ENCODE measurements at places on chromosomes 13 and 19.

GRCh38 chr19:13051557-13052165 is 51.0 kb downstream of the LYL1 start:
- no peak for DNase-seq

DNA sequence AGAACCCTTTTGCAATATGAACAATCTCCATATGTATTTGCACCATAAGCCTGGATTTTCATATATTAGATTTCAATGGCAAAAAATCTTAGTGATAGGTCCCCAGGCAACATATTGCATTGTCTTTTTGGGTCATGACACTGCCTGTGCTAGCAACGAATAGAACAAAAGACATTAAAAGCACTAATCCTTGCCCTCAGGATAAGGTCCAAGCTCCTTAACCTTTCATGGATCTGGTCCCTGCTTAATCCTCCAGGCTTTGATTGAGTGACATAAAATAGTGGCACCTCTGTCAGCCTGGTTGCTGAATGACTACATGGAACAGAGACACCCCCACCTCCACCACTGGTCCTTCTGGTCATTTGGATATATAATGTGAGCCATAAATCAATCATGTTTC is 134.4 kb downstream of the RBM26 start:
- DNase-seq, result no peak

GRCh38 chr19:51462681-51463080 is 4.4 kb upstream of the SIGLEC8 start:
- DNase-seq, result no peak

DNA sequence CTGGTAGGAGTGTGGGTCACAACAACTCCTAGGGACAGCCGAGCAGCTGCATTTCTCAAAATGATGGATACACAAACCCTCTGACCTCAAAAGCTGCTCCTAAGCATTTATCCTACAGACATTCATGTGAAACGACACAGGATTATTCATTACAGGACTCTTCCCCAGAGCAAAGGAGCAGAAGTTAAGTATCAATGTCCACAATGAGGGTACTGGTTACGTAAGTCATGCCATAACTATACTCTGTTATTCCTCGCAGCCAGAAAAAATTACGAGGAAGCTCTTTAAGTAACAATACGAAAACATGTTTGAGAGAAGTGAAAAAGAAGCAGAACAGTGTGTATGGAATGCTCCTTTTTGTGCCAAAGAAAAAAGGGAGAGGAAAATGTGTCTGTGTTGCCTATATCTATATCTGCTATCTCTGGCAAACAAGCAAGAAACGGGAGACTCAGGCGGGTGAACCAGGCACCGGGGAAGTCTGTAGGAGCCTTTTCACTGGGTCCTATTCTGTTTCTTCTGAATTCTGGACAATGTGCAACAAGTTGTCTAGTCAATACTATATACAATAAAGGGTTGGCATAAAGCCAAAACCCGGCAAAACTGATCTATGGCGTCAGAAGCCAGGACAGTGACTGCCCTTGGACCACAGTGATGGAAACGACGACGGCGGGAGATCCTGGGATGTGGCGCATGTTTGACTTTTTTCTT is 1.3 kb downstream of the ISOC2 start:
- DNase-seq, result no peak

GRCh38 chr13:110942248-110942981 is 27.5 kb upstream of the ANKRD10 start:
- no peak for DNase-seq

GRCh38 chr19:41872384-41872774 is 4.7 kb upstream of the CD79A start:
- DNase-seq, result no peak

GRCh38 chr13:113393563-113394338 is 29.8 kb upstream of the GRTP1 start:
- DNase-seq, result peak; percentile 80

GRCh38 chr13:37401721-37402120 is 196.8 kb downstream of the POSTN start:
- DNase-seq, result no peak

DNA sequence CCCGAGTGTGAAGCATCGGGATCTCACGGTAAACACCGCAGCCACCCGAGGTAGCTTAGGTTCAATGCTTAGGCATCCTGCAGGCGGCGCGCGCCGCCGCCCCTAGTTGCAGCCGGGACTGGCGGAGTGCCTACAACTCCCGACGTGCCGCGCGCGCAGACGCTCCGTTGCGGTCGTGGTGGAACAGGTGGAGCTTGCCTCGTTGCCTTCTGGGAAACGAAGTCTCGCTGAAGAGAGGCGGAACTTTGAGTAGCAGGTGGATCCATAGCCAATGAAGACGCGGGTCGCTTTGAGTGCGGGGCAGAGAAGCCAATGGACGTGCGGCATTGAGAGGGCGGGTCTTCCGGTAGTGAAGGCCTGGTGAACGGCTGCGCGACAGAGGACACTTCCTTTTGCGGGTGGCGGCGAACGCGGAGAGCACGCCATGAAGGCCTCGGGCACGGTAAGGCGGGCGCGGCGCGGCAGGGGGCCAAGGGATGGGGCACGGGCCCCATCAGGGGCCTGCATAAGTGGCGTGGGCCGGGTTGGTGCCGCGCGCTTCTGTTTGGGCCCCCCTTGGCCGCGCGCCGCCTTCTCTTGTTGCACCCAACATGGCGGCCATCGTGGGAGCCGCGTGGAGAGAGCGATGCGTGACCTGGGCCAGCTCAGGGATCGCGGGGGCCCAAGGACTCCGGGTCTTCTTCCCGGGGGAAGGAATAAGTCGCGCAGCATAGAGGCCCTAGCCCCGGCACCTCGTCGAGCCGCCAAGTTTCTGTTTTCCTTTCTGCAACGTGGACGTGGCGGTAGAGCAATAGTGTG is at the start of gene RPL18A:
RPL18A (plus strand) TSS at position 378 of the 798 bp plus-strand sequence; CDS start at position 425, 47 bp downstream.
- DNase-seq, result peak; percentile 99

DNA sequence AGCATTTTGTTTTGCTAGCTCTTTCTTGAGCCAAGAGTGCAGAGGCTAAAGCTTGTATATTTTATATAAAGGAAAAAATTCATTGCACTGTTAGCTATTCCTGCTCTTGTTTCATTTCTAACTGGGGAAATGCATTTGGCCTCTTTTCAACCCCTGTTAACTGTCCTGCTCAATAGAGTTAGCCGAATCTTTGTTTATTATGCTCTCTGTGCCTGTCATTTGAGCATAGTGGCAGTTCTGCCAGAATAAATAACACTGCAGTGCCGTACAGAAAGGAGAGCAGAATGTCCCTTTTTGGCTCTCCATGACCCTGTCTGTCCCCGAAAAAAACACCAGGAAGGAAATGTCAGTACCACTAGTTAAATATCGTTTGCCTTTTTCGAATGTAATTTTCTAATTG is 350.8 kb downstream of the MYO16 start:
- DNase-seq, result no peak

DNA sequence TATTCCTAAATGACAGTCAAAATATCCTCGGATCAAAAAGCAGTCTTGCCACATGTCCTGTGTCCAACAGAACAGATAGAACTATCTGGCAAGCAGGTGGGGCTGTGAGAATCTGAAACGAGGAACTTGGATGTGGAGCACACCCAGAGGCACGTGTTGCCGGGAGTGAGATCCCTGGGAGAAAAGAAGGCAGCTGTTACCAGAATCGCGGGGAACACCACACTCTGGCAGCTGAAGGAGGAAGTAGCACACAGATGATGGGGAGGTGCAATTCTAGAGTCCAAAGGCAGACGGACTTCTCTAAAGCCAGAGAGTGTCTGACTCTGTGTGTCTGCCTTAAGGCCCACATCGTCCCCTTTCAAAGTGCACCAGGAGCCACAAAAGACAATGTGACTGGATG is 22.3 kb downstream of the SLC7A1 start:
- no peak for DNase-seq

DNA sequence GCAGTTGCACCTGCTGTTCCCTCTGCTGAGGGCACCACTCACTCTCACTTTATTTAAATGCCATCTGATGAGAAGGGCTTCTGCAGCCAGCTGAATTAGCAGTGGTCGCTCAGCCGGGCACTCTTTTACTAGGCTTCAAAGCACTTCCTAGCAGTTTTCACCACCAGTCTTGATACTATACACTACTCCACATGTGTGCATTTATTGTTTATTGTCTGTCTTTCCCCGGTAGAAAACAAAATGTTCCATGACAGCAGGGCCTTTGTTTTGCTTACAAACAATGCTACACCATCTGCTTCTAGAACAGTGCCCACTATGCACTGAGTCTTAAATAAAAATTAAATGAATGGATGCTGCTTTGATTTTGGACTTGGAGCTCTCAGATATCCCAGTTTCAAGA is 404.9 kb downstream of the FGF14 start:
- DNase-seq, result no peak

GRCh38 chr13:99386911-99387788 is 80.0 kb upstream of the GPR183 start:
- peak; percentile 77 for DNase-seq

GRCh38 chr13:26949701-26950502 is 189.3 kb upstream of the GPR12 start:
- no peak for DNase-seq

DNA sequence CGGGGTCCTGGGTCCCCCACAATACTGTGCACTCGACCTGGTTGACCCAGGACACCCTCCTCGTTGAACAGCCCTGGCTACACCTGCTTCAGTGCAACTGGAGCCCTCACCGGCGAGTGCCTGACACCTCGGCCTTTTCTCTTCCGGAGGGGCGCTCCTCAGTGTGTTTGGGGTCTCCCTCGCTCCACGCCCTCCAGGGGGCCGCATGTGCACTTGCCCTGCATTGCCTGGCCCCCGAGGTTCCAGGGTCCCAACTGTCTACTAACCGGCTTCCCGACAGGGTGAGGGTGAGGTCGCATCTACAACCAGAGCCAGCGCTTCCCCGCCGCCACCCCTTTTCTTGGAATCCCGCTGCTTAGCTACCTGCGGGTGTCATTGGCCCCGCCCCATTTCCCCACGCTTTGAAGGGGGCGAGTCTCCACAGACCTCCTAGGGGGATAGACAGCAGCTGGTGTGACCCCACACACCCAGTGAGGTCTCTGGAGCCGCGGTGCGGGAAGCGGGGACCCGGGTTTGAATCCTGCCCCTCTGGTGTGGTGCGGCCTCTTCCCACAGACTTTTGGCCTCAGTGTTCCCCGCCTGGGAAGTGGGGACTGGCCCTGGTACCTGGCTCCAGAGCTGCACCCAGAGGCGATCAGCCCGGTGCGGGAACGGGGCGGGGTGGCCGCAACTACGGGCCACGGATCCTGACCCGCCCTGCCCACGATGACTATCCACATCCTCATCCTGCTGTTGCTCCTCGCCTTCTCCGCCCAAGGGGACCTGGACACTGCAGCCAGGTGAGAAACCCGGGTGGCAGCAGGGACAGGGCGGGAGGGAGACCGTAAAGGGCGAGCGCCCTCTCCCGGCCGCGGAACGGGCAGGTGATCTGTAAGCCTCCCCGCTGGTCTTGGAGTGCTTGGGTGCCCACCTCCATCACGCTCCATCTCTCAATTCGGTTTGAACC is at the start of gene ADM5:
ADM5 (plus strand) TSS at position 462 of the 946 bp plus-strand sequence; CDS start at position 706, 244 bp downstream.
- no peak for DNase-seq

- DNase-seq, result no peak
These were observed 17.6 kb downstream of the CEBPG start for GRCh38 chr19:33390908-33391630.

DNA sequence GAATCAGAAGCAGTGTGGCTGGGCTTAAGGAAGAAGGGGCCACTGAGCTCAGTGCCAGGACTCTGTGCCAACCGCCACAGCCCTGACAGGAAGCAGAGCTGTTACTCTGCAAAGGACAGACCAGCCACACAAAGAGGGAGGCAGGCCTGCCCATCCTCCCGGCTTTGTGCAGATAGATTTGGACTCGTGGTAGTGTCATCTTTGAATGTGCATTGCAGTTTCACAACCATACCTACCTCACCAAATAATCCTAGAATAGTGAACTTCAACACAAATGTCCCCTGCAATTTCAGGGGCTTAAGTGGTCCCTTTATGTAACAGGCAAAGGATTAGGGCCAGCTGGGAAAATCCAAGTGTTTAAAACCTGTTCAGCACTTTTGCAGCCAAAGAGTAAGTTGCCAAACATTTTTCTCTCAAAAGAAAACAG is 55.1 kb upstream of the CLDN10 start:
- DNase-seq, result no peak

DNA sequence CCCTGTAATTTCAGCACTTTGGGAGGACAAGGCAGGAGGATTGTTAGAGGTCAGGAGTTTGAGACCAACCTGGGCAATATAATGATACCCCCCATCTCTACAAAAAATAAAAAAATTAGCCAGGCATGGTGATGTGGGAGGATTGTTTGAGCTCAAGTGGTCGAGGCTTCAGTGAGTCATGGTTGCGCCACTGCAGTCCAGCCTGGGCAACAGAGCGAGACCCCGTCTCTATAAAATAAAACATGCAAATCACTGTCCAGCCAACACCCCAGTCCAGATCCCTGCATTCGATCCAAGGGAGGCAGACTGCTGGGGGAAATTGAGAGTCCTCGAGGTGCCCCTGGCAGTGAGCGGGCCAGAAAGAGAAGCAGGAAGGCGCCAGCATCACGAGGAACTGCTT is 7.0 kb downstream of the CYTH2 start:
- DNase-seq, result no peak

GRCh38 chr13:83007226-83007625 is 875.0 kb downstream of the SLITRK1 start:
- no peak for DNase-seq

DNA sequence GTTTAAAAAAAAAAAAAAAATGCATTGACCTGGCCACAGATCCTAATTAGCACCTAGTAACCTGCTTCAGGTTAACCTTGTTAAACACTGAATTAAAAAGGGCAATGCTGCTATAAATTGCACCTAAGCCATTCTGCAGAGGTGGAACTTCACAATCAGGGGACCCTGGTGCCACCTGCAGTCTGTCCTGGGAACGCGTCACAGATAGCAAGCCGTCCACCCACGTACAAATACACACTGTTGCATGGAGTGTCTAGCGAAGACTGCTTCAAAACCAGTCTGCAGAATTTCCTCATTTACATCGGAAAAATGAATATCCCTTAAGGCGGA is 169.3 kb downstream of the COL4A1 start:
- no peak for DNase-seq

GRCh38 chr13:33016414-33017322 is at the start of gene KL:
TSS of gene KL (plus strand) at chr13:33016423. CDS start at chr13:33016441, 18 bp downstream.
- no peak for DNase-seq

DNA sequence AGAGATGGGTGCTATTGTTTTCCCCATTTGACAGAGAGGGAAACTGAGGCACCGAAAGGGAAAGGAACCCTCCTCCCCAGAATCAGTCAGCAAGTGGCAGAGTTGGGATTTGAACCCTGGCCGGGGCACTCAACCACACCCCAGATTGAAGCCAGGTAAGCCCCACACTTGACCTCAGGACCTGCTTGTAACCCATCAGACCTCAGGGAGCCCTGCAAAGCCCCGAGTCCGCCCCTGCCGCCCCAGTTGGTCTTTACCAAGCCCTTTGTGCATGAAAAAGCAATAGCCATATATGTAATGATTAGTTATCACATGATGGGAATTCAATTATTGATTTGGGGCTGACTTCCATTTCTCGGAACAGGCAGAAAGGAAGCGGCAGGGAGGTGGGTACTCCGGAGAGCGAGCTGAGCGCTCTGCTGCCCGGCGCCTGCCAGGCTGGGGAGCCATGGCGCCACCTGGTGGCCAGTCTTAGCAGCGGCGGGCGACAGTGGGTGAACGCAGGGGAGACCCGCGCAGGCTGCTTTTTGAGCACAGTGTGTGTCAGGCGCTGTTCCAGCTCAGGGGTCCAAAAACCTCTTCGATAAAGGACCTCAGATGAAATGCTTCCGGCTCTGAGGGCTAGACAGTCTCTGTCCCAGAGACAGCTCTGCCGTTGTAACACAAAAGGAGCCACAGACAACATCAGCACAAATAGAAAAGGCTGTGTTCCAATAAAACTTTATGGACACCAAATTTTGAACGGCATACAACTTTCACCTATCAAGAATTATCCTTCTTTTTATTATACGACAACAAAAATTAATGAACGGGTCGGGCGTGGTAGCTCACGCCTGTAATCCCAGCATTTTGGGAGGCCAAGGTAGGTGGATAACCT is 82.9 kb upstream of the CACNA1A start:
- DNase-seq, result peak; percentile 66

Measured in central memory CD4-positive, alpha-beta T cell (primary cell).